ENCODE measurements at places on chromosomes 4 and X.

- DNase-seq: no peak
Measured at GRCh38 chr4:86089781-86090323, 270.0 kb downstream of the MAPK10 start.

DNA sequence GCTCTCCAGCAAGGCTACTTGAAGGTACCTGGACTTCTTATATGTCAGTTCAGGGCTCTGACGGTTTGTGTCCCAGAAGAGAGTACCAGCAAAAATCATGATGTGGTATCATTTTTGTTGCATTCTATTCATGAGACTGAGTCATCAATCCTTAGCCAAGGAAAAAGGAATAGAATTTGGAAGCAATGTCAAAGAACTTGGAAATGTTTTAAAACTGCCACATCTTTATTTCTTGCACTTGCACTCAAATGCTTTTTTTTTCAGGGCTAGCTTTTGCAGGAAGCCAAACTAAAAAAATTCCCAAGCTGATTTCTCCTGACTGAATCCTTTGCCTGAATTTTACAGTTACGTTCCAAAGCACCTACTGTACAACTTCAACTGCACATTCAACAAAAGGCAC, 112.4 kb downstream of the NPFFR2 start:
- DNase-seq: no peak

DNA sequence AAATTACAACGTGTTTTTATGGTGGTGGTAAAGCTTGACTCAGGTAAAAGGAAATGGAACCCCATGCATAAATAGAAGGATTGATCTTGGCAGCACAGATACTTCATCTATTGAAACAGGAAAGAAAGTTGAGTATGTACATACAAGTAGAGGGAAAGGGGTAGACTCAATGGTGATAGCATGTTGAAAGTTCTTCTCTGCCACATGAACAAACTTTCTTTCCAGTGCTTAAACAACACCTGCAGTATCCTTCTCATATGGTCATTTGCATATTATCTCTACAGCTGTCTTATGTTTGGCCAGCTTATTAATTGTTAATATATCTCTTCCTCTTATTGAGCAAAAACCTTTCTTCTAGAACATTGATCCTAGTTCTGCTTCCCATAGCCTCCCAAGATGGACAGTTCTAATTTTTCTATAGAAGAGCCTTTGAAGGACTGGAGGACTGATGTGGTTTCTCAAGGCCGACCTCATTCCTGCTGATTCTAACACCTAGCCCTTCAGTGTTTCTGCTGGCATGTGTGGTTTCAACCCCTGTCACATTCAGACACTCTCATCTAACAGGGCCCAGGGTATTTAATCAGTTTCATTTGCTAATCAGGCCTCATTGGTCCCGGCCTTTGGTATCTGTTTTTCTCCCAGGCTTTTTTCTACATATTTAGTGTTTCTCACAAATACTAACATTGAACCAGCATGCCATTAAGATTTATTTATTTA, 108.1 kb upstream of the SPRY1 start:
- DNase-seq: no peak

- DNase-seq: no peak
Measured at GRCh38 chr4:73615613-73616012, 4.6 kb downstream of the RASSF6 start.

Measured in stimulated activated CD8-positive, alpha-beta memory T cell treated with anti-CD3 and anti-CD28 coated beads, Interleukin-15, amount 100 ng/mL, for 48 hours (primary cell).